ENCODE measurements at places on chromosomes 1 and 21. TPM values are rescaled to one million over a fixed set of nuclear protein-coding genes. Genes with fewer than 3 reads are reported as not detected.

Gene SNX7
- 31.8 TPM for total RNA-seq

Gene PLA2G4A
- total RNA-seq, result 12.8 TPM

Gene OPRD1
- total RNA-seq, result 0.28 TPM

DNA sequence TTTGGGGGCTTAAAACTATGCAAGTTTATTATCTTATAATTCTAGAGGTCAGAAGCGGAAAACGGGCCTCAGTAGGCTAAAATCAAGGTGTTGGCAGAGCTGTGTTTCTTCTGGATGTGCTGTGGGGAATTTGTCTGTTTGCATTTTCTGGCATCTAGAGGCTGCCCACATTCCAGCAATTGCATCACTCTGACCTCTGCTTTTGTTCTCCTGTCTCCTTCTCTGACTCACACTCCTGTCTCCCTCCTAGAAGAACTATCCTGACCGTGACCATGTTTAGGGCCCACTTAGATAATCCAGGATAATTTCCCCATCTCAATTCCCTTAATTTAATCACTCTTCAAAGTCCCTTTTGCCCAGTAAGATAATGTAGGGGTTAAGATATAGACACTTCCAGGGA, 127.4 kb upstream of the DEPDC1 start:
- DNase-seq, result no peak

- no peak for DNase-seq
Observed at GRCh38 chr1:187129132-187129531, 300.4 kb downstream of the PLA2G4A start.

DNA sequence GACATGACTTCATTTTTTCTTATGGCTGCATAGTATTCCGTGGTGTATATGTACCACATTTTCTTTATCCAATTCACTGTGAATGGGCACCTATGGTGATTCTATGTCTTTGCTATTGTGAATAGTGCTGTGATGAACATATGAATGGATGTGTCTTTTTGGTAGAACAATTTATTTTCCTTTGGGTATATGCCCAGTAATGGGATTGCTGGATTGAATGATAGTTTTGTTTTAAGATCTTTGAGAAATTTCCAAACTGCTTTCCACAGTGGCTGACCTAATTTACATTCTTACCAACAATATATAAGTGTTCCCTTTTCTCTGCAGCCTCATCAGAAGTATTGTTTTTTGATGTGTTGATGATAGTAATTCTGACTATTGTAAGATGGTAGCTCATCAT, 361.7 kb upstream of the SGIP1 start:
- no peak for DNase-seq

DNA sequence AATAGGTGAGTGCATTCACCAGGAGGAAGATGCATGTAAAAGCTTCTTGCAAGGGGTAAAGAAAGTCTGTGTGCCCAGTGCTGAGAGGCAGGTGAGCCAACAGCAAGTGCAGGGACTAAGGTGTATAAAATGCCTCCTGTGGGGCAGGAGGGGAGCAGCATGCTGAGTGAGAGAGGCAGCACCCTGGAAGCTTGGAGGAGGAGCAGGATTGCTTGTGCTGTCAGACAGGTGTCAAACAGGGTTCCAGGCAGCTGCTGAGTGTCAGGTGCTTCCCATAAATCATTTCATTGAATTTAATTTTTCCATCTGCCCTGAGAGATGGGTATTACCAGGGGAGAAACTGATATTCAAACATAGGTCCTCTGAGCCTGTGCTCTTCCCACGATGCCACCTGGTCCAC, 13.9 kb downstream of the BSND start:
- DNase-seq, result no peak

DNA sequence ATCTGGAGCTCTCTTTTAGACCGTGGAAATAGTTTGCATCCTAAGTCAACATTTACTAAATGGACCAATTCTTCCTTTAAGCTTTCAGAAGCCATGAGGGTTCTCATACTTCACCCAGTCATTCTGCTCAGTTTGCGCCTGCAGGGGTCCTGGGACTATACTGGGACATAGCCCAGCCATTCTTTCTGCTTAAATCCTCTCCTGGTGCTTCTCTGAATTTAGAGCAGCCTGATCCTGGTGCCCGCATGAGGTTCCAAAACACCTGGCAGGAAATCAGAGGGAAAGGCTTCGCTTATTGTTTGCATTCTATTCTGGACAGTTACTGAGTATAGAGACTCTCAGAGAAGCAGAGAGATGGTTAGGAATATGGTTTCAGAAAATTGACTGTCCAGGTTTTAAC, 27.0 kb downstream of the TNN start:
- DNase-seq, result no peak

DNA sequence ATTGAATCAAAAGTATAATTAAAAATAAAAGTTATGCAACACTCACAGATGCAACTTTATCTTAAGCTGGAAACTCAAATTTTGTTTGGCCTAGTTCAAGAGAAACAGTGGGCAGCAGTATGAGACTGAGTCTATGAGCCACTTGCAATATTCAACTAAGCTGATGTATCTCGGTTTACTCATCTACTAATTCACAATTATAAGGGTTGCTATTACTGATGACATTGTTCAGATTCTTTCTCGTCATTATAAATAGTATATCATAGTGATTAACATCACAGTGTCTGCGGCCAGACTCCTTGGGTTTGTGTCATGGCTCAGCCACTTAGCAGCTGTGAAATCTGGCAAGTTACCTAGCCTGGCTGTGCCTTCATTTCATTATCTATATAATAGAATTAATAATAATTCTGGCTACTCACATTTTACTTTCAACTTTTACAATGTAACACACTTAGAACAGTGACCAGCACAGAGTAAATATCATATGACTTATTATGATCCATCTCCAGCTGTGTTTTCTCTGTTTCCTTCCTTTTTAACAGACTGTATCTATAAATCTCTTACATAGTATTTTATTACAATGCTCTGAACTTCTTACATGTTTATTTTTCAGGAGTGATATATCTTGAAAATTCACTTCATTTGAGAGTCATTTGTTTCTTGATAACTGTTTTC, 194.3 kb upstream of the RGS18 start:
- DNase-seq, result no peak

DNA sequence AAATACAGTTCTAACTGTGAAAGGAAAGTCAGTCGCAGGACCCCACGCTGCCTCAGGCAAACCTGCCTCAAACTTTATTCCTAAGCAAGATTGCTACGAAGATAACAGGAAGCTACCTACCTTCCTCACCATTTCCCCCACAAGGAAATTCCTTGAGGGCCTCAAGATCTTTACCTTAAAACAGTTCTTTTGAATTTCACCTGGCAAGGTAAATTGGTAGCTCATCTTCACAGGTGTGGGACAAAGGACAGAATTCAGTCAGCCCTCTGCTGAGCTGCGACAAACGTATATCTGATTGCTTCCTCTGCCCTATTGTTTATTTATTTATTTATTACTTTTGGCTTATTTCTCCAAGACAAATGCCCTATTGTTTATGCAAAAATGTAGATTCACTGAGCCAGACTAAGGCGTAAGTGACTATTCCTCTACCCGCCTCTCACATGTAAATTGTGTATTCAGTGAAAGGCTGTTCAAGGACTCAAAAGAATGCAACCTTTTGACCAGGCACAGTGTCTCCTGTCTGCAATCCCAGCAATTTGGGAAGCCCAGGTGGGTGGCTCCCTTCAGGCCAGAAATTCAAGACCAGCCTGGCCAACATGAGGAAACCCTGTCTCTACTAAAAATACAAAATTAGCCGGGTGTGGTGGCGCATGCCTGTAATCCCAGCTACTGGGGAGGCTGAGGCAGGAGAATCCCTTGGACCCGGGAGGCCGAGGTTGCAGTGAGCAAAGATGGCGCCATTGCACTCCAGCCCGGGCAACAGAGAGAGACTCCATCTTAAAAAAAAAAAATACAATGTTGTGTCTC, 17.3 kb upstream of the PKNOX1 start:
- no peak for DNase-seq

- DNase-seq, result no peak
Observed at GRCh38 chr1:38741341-38741740, 118.2 kb downstream of the RRAGC start.

DNA sequence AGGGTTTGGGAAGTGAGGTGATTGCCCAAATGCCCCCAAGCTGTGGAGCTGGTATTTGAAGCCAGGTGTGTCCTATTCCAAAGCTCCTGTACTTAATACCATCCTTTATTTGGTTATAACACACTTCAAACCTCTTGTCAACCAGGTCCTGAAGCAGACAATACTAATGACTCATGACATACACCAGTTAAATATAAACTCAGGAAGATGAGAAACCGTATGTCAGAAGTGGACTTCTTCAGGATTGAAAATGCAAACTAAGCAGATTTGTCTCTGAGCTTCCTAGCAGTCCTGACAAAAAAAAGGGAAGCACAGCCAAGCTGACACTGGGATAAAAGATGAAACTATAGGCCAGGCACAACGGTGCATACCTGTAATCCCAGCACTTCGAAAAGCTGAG, 70.6 kb downstream of the ALPL start:
- DNase-seq, result no peak
